ENCODE measurements at places on chromosomes 13 and 19. TPM values are rescaled to one million over a fixed set of nuclear protein-coding genes. Genes with fewer than 3 reads are reported as not detected.

The RCBTB2 gene
- total RNA-seq: 19.8 TPM

The WDR88 gene
- total RNA-seq: not detected

The ZNF709 gene
- 3.2 TPM for total RNA-seq

The BRME1 gene
- 1.0 TPM for total RNA-seq

The TMEM38A gene
- 128 TPM for total RNA-seq

DNA sequence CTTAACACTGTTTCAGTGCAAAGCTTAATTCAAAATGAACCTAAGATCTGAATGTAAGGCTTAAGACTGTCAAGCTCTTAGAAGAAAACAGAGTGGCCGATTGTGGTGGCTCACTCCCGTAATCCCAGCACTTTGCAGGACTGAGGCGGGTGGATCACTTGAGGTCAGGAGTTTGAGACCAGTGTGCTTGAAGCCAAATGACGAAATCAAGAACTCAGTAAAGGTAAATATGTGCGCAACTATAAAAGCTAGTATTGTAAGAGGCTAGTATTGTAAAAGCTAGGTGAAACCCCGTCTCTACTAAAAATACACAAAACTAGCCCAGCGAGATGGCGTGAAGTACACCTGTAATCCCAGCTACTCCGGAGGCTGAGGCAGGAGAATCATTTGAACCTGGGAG, 12.7 kb downstream of the ATP4B start:
- DNase-seq: no peak

- peak; percentile 9 for DNase-seq
Measured at GRCh38 chr19:46571495-46571894, 29.6 kb upstream of the CALM3 start.

DNA sequence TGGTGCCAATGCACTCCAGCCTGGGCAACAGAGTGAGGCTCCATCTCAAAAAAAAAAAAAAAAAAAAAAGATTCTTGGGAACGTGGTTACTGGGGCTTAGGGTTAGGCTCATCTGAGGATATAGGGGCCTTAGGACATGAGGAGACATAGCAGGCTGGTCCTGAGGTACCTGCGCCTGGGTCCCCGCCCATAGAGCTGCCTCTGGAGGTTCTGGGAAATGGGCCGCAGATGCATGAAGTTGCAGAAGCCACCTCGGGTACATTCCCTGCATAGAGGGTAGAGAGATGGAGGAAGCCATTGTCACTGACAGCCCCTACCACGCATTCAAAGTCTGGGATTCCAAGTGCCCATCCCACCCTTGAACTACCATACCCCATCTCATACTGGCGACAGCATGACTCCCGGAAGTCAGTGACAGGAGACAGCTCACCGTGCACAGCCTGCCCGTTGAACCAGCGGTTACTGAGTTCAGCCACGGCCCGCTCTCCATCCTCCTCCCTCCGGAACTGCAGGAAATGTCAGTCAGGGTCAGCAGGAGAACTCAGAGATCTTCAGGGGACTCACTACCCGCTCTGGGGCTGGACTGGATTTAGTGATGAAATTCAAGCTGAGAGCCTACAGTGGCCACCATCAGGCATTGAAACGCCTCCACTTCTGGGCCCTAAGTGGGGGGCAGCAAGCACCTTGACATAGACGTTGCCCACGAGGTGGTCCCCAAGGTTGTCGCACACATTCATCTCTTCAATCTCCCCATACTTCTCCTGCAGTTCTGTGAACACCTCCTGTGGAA, 1.4 kb downstream of the U2AF1L4 start:
- no peak for DNase-seq

DNA sequence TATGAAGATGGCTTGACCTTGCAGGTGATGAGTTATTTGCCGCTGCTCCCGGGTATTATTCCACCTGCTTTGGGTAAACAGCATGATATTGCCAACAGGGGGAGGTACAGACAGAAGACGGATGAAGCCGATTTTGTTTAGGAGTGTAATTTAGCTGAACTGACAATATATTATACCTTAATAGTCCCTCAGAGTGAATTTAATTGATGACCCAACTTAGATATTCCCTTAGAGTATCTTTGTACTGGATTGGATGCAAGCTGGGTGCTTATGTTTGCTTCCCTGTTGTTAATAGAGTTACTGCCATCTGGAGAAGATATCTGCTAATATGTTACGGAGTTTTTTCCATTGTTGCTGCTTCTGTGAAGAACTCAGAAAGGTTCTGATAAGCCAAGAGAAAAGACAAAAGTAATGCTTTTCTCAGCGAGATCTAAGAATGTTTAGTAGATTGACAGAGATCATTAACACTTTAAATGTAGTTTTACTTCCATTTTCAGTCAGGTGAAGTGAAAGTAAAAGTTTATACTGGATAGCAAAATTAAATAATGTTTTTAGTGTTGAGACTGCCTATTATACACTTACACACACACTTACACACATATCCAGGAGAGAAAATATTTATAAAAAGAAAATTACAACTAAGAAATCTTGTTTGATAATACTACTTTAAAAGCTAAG, 2220.8 kb upstream of the PCDH20 start:
- no peak for DNase-seq

DNA sequence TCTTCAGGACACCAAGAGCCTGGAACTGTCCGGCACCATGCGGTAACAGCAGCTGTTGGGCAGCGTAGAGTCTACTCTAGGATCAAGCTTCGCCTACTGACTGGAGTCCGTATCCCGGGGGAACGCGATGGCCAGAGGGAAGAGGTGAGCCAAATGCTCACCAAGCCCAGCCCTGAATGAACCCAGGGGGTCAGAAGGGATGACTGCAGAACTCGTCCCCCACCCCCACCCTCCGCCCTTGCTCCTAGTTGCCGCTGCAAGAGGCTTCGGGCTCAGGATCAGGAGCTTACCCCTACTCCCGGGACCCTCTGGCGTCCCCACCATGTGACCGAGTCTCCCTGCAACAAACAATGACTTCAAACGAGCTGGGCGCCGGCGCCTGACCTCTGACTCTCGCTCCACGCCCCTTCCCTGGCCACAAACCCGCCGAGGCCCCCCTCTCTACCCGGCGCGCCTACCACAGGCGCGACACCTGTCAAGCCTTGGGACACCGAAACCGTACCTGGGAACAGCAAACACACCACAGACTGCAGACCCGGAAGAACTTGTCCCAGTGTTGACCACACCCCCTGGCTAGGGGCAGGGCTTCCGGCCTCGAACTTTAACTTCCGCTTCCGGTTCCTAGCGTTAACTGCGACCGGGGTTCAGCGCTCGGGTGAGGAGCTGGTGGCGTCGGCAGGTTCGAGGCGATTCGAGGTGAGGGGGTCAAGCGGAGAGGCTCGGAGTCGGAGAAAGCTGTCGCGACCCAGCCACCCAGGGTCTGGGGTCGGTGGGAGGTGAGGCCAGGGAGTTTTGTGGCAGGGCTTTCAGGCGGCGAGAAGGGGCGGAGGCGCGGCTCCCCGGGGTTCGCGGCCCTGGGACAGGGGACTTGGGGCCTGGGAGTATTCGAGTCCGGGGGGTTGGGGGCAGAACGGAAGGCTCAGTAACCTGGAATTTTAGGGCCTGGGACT, at the start of gene UBL5:
TSS of gene UBL5 (plus strand) at position 630 of the 950 bp plus-strand sequence. CDS start 420 bp downstream, outside the sequence.
- DNase-seq: peak; percentile 95

DNA sequence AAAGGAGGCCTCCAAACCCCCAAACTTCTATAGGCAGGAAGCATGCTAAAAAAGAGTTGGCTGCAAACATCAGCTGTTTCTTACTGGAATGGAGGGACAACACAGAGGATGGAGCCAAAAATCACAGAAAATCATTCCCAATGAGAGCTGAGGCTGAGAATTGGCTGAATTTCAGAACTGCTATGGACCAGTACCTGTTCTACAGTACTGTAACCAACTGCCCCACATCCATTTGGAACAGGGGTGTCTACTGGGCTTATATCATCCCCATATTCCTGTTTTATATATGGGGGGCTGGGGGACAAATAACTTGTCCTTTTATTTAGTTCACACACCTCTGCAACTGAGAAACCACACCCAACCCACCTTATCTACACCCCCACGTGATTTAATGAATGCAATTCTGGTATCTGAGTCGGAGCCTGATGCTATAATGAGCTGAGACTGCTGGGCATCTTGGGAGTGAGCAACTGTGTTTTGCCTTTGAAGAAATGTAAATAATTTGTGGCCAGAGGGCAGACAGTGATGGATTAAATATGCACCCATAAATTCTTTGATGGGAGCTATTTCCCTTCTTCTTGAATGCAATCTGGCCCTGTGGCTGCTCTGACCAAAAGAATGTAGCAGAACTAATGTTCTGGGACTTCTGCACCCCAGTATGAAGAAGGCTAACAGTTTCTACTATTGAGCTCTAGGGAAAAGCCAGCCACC, 82.6 kb downstream of the TBC1D4 start:
- DNase-seq: no peak

DNA sequence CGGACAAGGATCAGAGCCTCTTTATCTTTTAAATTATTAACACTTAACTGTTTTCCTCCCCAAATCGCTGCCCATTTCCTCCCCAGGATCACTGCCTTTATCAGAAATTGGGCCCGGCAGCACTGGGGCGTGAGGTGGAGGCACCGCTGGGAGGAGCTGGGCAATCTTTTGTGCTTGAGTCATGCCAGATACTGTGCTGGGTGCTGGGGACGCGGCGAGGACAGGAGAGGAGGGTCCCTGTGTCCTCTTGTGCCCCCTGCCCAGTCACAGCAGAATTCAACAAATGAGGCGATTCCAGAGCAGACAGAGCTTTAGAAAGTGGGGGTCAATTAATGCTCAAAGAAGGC, 347.8 kb downstream of the ZNF536 start:
- DNase-seq: no peak

- peak; percentile 27 for DNase-seq
Measured at GRCh38 chr19:4369109-4369887, 25.9 kb downstream of the MPND start.

Measured in myocyte (in vitro differentiated cells).